ENCODE measurements at places on chromosomes 2 and 18.

DNA sequence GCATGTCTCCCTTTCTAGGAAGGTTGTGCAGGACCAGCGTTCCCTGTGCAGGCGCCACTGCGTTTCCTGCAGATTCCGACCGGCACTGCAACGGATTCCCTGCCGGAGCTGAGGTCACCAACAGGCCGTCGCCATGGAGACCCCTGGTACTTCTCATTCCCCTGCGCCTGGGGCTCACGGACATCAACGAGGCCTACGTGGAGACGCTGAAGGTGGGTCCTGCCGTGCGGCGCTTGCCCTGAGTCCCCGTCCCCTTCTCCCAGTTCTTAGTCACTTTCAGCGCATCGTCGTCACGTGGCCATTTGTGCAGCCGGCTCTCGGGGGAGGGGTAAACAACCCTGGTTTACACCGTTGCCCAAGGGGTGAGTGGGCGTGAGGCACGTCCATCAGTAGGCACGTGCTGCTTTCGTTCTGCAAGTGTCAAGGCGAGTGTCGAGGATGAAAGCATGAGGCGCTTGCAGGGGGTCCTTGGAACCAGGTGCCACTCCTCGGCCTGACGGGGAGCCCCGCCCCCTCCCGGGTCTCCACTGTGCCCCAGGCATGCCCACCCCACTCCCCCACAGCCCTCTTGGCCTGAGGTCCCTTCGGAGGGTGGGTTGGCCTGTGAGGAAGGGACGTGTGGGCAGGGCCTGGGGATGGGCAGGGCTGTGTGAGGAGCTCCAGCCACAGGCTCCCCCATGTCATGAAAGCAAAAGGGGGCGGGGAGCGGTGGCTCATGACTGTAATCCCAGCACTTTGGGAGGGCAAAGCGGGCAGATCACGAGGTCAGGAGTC, 19.8 kb downstream of the DTYMK start:
- DNase-seq: no peak

GRCh38 chr2:20398956-20399567, 47.8 kb upstream of the RHOB start:
- DNase-seq: no peak

GRCh38 chr2:70921031-70921430, 14.7 kb upstream of the ATP6V1B1 start:
- no peak for DNase-seq

DNA sequence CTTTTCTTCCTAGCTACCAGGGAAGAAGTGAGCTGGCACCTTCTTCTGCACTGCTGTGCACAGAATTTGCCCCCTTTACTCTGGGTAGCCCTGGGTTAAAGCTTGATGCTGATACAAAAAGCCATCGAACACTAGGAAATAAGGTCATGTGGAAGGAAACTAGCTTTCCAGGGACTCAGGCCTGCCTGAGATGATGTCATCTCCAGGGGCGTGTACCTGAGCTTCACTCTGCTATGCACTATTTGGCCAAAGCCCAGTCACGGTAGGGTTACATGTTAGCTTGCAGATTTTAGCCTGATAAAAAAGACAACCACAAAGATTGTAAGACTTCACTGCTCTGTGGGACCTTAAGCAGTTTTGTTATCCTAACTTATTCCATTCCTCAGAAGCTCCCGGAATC, 20.4 kb downstream of the EDAR start:
- DNase-seq: no peak

DNA sequence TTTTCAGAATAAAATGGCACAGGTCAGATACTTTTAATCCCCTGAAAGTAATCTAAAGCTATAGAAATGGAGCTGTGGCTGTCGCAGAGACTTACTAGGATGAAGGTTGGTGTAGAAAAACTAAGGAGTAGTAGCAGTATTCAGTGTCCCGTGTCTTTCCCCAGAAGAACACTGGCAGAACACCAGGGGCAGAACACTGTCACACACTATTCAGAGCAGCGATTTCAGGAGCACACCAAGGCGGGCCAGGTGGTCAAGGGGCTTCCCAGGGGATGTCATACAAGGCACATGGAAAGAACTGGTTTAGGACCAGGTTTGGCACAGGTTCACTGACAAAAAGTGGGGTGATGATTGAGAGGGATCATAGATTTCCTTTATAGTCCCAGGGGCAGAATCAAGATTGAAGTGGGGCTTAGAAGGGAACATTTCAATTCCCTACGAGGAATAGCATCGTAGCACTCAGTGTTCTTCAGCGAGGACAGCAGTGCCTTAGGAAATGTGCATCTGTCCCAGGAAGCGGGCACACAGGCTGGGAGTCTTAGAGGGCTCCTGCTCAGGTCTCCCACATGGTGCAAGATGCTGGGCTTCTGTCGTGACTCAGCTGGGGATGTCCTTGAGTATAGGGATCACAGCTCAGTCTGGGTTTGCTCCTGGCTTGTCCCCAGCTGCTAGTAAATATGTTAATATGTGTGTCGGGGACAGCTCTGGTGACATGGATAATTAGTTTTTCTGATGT, 22.6 kb downstream of the BCL2L11 start:
- DNase-seq: no peak

GRCh38 chr2:43059183-43059897, 167.1 kb downstream of the ZFP36L2 start:
- peak; percentile 63 for DNase-seq

GRCh38 chr2:64861452-64862397, 127.5 kb upstream of the SLC1A4 start:
- DNase-seq: no peak

DNA sequence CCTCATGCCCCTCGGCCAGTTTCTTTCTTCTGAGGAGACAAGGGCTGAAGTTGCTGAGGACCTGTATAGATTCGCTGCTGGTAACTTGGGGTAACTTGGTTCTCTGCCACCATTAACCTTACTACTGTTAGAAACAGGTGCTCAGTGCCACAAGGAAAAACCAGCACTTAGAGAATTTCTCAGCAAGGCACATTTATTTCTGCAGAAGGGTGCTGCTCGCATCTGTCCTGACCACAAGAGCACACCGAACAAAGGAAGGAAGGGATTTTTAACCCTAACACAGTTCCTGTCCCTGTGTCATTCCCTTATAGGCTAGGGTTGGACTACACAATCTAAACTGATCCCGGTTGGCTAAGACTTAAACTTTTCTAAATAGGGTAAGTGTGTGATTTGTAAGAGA, 154.1 kb downstream of the SOCS6 start:
- no peak for DNase-seq

GRCh38 chr2:19219060-19219459, 139.4 kb downstream of the OSR1 start:
- no peak for DNase-seq

DNA sequence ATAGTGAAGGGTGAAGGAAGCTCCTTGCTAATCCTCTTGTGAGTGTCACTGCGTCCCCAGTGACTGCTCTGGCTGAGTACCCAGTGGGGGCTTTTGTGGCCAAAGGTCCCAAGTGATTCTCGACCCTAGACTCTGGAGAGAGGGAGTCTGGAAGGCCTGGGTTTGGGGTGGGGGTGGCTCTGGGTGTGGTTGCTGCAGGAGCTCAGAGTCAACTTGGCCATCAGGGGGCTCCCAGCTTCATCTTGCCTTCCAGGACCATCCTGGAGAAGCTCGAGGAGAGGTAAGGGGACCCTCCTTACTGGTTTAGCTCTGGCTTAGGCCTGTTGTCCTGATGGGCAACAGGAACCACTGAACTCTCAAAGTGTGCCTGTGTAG, 592 bp downstream of the PSD4 start:
- DNase-seq: no peak
